Renal pelvis (tissue), 12 donors: ENCODE measurements at places on chromosomes 3 and 15.
A peak's percentile ranks its signal among the peaks of the same experiment; 100 is the strongest.

DNA sequence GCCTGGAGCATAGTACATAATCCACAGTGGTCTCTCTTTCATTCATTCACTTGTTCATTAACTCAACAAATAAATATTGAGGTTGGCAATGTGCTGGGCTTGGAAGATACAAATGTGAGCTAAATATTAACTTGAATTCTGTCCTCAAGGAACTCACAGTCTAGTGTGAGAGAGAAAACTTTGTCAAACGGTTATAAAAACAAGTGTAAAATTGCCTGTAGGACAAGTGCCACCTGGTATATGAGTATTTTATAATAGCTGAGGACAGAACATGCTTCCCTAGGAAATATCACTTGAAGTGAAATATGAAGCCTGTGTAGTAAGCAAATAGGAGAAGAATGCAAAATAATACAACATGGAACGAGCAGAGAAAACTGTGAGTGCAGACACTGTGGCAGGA lies 173.1 kb upstream of the CMC1 start:
- DNase-seq, result no peak

- DNase-seq, result no peak
Observed at GRCh38 chr3:13587442-13587841, 38.5 kb downstream of the FBLN2 start.

- no peak for DNase-seq
Observed at GRCh38 chr3:10977892-10978510, 14.5 kb upstream of the SLC6A1 start.

DNA sequence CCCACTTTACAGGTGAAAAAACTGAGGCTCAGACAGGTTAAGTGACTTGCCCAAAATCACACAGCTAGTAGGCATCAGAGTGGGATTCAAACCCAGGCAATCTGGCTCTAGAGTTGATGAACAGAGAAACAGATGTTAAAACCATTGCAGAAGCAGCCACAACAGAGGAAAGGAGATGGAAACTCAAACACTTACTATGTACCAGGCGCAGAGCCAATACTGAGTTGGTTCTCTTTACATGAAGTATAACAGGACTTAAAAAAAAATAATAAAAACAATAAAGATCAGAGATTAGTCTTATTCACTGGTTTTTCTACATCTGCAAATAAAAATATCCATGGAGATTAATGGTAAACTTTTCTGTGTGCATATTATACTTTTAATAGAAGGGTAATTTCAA lies 84.9 kb upstream of the SPATA12 start:
- DNase-seq, result no peak

- DNase-seq, result no peak
Observed at GRCh38 chr3:60657972-60658371, 593.3 kb downstream of the FHIT start.

DNA sequence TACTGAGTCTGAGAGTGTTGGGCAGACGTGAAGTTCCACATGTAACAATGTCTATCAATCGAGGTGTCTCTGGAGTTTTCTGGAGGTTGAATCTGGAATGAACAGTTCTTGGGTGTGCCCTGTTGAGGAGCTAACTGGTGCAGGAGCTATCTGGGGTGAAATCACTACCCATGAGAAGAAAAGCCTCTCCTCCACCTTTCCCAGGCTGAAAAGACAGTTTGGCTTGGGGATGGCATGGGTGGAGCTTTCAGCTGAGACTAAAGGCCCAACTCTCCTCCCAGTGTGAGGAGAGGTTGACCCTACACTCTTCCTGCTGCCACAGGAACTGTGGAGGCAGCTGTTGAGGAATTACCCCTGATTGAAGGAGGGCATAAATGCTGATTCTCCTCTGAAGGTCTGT lies 54.4 kb upstream of the LRRFIP2 start:
- DNase-seq, result no peak

GRCh38 chr3:122929188-122930062 lies 98.1 kb downstream of the SEMA5B start:
- no peak for DNase-seq

GRCh38 chr15:73981761-73982221 lies 10.3 kb downstream of the STOML1 start:
- no peak for DNase-seq

DNA sequence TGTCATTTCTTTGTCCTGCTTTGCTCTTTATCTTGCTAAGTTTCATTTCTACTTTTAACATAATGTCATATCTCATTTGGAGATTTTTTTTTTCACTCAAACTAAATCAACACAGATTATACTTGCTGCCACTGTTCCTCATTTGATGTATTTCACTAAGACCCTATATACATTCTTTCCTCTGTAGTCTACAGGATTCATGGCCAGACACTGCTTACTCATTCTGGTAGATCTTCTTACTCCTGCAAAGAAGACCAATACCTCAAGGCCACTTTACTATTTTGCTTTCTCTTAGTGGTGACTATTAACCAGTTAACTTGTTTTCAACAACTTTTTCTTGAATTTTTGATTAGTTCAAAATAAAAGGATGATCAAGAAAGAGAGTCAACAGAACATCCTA lies 26.6 kb downstream of the SLC24A5 start:
- DNase-seq, result no peak

GRCh38 chr3:27573780-27574437 lies 89.7 kb upstream of the SLC4A7 start:
- DNase-seq, result no peak

GRCh38 chr3:16461463-16462245 lies 51.8 kb downstream of the RFTN1 start:
- DNase-seq, result no peak

- no peak for DNase-seq
Observed at GRCh38 chr15:84976746-84977345, 4.8 kb upstream of the PDE8A start.

DNA sequence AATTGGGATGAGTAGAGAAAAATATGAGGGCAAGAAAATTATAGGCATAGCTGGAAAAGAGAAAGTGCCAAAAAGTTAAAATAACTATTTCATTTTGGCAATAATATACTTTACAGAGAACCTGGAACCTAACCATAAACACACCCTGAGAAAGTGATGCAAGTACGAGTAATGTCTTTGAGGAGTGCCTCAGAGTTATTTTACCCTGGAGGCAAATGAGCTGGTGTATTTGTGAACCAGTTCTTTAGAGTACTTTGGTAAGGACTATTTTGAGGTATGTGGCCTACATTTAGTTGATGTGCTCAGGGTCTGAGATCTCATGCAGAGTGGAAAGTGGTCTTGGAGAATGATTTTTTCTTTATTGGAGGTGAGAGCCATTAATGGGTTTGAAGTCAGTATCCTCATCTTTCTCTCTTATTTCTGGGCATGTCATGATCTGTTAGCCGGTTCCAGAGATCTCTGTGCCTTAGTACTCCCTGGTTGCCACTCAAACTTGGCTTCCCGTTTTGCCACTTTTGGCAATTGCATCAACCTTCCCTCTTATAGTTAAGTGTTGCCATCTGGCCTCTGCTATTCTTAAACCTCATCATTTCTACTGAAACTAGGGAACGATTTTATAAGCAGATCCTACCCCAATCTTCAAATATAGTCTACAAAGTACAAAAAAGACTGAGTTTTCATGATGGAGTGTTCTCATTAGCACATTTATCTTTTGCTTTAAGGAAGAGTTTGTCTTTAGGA lies 145.7 kb downstream of the EPHA6 start:
- no peak for DNase-seq

GRCh38 chr3:8387571-8387970 lies 114.1 kb upstream of the LMCD1 start:
- peak; percentile 7 for DNase-seq

DNA sequence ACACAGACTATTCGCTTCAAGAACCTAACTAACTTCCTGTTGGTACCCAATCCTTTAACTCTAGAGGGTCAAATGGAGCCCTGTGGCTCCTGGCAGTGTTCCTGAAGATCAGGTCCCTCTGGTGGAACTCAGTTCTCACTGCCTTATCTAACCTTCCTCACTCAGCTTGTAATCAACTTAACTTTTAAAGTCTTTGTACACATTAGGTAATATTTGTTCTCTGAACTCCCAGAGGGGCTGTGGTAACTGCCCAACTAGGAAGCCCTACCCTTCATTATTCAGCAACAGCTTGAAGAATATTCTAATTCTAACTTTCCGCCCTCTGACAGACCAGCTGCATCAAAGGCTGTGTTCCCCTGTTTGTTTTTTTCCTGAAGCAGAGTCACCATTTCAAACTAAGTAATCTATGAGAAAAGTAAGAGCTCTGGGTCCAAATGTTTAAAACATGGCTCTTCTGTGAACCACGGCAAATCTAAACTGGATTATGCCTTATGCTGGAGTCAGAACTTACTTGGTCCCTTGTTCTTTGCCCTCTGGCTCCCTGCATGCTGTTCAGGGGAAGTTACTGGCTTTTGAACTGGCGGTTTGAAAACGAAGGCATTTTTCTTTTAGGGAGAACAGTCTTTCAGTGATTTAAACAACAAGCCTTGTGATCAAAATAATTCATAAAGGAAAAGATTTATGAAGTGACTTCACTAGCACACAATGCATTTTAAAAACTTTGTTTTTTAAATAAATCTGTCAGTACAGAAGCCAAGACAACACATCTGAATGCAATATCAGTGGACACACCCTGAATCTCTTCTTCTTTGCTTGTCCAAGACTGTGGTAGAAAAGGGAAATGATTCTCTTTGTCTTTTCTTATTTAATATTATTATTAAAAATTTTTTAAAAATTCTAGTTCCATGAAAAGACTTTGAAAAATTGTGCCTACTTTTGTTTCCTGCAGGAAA lies 365.6 kb downstream of the TIGIT start:
- no peak for DNase-seq

- no peak for DNase-seq
Observed at GRCh38 chr3:125231895-125232294, 19.3 kb upstream of the SLC12A8 start.

DNA sequence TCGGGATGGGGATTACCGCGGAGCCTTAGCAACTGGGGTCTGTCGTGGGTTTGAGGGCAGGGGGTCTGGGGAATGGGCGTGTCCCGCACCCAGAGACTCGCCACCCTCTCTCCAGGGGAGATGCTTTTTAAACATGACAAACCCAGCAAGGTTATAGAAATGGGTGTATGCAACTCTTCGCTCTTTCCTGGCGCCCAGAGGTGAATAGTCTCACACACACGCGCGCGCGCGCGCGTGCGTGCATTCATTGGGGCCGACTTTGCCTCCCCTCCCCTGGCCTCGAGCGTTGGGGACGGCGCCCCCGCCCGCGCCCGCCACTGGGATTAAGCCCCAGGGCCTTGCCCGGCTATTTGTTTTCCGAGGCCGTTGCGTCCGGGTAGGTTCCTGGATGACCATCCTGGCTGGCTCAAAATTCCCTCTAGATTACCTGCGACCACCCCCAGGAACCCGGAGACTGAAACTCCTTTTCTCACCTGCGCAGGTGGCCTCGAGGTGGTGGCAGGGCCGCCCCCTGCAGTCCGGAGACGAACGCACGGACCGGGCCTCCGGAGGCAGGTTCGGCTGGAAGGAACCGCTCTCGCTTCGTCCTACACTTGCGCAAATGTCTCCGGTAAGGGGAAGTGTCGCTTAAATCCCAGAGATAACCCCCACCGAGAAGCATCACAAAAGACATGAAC lies 777 bp downstream of the GPR160 start:
- no peak for DNase-seq

DNA sequence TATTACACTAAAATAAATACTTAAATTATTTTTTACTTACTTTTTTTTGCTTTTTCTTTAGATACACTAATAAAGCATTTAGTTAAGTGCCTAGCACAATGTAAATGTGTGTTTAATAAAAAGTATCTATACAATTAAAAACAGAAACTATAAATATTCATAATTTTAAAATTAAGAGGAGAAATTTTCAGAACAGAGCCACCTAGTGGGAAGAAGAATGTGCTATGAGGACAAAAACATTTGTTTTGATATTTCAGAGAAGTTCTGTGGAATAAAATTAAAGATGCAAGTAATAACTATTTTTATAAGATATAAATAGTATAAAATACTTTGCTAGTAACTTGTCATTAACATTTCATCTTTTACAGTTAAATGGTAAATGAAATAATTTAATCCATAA lies 33.6 kb upstream of the PLSCR5 start:
- DNase-seq, result no peak

DNA sequence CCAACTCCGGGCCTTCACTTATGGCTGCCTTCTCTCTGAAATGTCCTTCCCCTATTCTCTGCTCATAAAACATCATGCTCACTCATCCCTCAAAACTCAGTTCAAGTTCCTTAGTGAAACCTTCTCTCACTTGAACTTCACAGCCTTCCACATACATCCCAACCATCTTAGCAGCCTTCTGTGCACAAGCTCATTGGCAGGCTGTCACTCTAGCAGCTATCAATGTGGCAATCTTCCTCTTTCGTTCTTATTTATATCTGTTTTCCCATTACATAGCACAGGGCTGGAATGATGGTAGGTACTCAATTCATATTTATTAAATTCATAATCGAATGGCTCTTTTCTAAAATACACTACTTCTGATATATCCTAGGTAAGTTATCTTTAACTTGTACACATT lies 66.4 kb upstream of the MCTP2 start:
- DNase-seq, result no peak
